ENCODE measurements at places on chromosomes 6 and 20.

- no peak for DNase-seq
These were observed 1238.4 kb downstream of the GRIK2 start for GRCh38 chr6:102631921-102632320.

DNA sequence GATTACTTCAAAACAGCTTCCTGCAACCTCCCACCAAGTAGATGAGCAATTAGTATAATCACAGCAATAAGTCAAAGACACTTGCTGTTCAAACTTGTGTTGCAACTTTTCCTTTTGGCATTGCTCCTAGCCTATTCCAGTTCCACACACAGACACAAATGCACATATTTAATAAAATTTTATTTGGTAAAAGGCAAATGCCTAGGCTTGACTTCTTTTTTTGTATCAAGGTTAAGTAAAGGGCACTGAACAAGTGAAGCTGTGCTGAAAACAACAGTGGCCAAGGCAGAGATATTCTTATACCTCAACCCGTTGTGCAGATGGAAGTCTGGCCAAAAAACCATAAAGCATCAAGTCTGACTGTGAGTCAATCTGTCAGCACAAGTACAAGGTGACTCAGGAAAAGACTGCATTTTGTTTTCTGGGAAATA is 708.4 kb upstream of the CITED2 start:
- DNase-seq: no peak

DNA sequence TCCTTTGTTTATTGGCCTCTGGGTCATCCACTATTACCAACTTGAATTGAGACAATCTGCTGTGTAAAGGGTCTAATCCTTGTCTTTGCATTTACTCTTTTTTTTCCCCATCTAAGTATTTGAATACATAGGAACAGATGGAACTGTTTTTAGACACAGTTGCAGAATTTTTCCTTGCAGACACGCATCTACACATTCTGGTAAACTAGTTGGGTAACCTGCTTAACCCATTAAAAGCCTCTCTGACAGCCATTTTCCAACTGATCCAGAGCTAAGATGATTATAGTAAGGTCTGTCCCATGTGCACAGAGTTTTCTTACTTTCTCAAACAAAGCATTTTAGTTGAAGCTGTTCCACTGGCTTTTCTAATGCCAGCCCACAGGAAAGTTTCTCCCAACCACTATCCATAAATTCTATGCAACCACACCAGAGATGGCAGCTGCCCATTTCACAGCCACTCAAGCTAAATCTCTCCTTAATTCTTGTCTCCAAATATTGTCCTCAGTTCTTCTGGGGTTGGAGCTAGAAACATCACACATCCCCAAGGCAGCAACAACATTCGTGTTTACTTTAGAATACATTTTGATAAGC is 492.1 kb downstream of the MAFB start:
- DNase-seq: no peak

- no peak for DNase-seq
These were observed 177.0 kb upstream of the PRDM1 start for GRCh38 chr6:105909106-105909505.

GRCh38 chr6:27295301-27296079 is 16.6 kb downstream of the POM121L2 start:
- DNase-seq: no peak

DNA sequence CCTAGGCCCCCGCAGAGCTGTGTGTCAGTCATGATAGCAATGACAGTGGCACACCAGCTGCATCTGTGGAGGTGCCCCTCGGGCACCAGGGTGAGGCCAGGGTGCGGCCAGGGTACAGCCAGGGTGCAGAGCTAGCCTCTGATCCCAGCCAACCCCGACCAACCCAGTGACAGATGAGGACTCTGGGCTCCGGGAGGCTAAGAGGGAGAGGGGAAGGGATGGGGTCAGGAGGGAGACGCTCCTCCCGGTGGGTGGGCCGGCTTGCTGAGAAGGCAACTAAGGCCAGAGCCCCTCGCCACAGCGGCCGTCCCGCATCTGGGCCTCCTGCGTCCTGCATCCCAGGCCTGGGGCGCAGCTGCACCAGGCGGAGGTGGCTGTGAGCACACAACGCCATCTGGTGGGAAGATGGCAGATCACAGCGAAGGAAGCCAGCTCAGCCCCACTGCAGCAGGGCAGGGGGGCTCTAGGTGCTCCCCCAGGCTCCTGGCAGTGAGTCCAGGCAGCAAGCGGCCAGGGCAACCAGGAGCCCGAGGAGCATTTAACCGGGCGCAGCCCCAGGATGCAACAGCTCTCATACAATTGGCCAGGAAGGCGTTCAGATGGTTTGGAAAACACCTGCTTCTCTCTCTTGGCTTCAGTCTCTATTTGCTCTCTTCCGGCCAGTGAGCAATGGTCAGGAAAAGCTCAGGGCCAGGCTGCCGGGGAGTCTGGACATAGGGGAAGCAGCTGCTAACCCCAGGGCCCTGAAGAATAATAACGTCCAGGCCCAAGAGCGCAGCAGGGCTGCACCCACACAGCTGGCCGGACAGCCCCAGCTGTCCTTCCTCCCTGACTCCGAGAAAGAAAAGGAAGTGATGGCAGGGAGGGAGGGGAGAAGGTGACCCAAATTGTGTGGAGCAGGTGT is 169.4 kb downstream of the TAF4 start:
- DNase-seq: peak; percentile 35

GRCh38 chr6:1461207-1461606 is 71.8 kb downstream of the FOXF2 start:
- DNase-seq: no peak

- no peak for DNase-seq
These were observed 264.4 kb downstream of the HACE1 start for GRCh38 chr6:104595311-104595820.

- DNase-seq: no peak
These were observed 383.7 kb downstream of the CD83 start for GRCh38 chr6:14501240-14501639.

DNA sequence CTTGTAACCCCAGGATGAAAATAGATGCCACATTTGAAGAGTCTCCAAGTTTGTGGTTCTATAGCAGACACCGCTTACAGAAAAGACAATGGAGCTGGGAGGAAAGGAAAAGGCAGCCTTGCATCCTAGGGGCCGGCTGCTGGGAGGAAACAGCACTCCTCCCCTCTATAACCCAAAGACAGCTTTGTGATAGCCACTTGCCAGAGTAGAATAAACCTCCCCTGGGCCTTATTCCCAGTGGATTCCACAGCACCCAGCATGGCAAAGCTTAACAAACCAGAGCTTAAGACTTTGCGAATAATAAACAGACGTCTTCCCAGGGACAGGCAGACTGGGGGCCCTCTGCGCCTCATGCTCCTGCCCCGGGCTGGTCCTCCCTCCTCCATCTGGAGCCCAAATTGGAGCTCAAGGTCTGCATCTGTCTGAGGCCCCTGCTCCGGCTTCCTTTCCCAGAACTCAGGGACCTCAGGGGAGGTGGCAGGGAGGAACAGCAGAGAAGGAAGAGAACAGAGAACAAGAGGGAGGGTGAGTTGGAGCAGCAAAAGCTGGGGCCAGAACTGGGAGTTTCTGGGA is 8.8 kb upstream of the TAF8 start:
- DNase-seq: no peak

DNA sequence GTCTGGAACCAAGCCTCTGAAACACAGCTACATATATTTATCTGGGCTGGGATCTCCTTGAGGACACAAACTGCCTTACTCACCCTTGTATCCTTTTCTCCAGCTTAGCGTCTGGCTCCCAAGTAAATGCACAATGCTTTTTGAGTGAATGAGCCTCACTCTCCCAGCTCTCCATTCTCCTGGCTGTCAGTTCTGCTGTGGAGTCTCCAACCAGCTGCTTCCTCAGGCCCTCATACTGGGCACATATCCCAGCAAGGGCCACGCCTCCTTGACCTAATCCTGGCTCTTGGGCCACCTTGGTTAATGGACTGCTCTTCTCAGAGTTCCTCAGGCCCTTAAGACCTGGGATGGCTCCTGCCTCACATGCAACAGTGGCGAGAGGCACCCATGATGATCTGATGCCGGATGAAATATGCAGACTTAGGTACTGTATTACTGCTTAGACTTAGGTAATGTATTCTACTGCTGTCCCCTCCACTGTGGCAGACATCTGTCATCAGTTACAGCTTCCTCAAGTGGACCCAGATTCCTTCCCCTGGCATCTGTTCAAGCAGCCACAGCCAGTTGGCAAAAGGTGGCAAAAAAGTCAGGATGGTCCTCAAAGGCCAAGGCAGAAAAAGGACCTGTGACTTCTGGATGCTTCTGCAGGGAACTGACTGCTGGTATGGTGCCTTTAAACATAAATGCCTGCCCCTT is 16.5 kb downstream of the SNHG17 start:
- DNase-seq: peak; percentile 42

DNA sequence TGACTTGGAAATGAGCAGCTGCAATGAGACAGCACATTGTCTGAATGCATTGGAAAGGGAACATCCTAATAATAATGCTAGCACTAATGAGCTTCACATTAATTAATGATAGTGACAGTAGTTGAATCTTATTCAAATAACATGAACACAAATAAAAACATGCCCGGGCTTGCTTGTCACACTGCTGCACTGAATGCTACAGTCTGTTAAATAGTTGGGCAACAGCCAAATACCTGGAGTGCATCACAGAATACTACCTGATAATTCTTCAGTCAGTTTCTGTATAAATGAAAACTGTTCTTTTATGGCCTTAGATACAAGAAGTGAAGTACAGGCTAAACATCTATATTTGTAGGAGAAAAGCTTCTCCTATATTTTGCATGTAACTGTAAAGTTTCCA is 458.7 kb downstream of the RNF144B start:
- no peak for DNase-seq

DNA sequence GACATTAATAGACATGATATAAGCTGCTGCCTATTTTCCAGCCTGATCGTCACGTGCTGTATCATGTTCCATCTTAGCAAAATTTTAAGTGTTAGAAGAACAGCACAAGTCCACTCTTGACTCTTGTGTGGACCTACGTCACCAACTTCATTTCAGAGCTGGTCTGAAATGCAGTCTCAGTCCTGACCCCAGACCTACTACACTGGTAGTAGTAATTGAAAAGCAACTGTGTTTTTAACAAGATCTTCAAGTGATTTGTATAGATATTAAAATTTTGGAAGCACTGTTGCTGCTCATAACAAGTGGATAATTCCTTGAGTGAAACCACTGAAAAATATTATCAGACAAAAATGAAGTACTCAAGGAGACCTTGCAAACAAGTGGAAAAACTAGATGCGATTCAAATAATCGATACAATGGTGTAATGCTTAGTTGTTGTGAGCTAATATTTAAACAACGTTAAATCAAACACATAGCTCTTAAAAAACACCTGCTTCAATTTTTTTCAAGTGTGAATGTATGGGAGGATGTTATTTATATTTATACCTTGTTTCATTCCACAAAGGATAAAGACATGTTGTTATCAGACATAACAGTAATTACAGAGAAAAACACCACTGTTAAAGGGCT is 110.9 kb upstream of the JAG1 start:
- DNase-seq: no peak

DNA sequence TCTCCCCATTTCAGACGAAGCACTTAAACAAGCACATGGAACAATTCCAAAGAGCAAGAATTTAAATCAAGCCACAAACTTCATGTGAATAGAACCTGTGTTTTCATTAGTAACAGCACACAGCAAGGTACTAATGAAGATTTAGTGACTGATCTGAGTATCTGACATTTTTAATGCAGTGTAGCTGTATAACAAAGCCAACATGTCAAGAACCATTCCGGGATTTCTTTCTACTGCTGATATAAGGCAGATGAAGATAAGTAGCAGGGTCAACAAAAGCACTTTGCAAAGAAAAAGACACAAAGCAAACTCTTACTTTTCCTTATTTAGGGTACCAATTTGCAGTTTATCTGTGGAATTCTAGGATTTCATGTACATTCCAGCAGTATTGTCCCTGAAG is 11.3 kb downstream of the SLC17A5 start:
- no peak for DNase-seq

DNA sequence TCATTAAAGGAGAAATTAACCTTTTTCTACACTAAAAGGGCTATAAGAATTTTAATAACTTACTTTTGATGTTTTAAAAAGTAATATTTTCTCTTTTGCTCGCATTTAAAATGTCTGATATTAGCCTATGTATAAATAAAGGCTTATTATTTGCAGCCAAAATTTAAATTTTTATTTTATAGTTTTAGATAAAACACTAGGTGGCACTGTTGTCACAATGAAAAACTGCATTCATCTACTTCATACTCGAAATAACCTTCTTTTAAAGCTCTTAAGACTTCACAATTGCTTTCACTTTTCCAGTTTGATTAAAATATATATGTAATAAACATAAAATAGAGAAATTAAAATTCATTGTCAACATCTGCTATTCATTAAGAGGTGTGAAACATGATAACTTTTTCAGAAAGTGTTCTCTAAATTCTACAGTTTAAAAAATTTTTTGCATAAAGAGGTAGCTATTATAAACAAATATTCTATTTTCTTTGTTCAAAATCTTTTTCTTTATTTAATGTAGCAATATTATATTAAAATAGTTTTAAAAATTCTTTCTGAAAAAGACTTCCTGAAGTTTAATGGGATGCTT is 78.8 kb upstream of the DEFB112 start:
- DNase-seq: no peak

DNA sequence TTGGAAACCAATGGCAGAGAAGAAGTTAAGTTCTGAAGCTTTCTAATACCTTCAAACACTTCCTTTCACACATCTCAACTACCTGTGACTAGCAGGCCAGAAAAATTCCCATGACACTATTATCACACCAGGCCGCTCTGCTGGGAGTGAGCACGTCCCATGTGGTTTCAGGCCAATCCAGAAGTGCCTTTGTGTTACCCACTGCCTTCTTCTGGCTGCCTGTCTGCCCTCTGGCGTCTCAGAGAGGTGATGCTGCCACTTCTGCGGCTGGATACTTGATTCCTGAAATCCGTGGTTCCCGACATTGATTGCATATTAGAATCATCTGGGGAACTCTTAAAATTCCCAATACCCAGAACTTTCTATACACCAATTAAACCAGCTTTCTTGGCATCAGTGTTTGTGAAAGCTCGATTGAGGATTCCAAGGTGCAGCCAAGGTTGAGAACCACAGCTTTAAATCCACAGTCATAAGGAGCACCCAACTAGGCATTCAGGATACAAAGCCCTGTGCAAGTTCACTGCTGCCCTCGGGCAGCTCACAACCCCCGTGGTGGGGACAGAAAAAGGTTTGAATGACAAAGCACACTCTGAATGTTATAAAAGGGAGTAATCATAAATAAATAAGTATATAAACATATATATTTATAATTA is 65.6 kb downstream of the STMND1 start:
- no peak for DNase-seq

DNA sequence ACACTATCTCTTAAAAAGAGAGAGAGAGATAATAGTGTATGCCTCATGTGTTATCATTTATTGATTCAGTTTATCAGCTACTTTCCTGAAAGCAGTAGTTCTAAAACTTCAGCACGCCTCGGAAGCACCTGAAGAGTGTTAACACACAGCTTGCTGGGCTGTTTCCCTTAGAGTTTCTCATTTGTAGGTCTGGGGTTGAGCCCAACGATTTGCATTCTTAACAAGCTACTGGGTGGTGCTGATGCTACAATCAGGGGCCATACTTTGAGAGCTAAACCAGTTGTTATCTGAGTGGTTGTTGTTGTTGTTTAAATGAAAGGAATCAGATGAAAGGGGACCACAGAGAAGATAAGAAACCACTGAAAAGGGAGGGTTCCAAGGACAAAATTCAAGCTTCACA is 32.6 kb downstream of the SIM1 start:
- no peak for DNase-seq

GRCh38 chr6:117227245-117227962 is 38.0 kb upstream of the VGLL2 start:
- DNase-seq: no peak

GRCh38 chr20:796921-797320 is 28.6 kb upstream of the SLC52A3 start:
- DNase-seq: no peak

Measured in substantia nigra (tissue), 51 donors.